Lung microvascular endothelial cell (primary cell): ENCODE measurements at places on chromosomes 11 and 22.

DNA sequence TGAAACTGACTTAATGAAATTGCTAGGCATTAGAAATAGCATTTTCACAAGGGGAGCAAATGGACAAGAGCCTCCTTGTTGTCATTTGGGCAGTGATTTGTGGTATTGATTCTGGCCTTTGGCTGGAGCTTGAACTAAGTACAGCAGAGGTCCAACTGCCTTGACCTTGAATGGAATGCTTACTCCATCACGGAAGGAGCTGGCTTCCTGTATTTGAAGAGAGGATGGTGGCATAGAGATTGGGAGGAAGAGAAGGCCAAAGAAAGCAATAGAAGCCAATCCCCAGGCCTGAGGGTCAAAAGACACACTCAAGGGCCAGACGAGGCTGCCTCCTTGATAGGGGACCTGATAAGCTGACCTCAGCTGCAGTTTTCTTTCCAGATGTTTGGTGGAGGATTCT is 126.6 kb upstream of the MPPED2 start:
- no peak for DNase-seq

- no peak for DNase-seq
These were observed 5.7 kb downstream of the DNAL4 start for GRCh38 chr22:38788021-38788816.

GRCh38 chr11:126628790-126629621 is 273.5 kb downstream of the ST3GAL4 start:
- DNase-seq = no peak

- DNase-seq = no peak
These were observed 89.1 kb downstream of the BBOX1 start for GRCh38 chr11:27129686-27130085.

DNA sequence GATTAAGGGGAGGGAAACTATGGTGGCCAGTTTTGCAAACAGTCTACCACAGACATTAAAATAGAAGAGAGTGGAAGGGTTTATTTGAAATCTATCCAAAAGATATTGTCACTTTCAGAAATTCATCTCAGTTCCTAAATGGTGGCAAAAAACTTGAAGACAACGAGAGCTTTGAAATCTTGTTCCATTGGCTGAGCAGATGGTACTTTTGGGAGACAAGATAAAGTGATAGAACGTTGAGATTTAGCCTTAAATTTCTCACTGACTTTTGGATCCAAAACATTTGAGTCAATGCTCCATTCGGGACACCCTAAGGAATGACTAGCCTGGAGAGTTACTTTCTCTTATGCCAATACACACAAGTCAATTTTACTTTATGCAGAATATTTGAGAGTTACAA is 319.1 kb upstream of the LARGE1 start:
- DNase-seq = no peak
